A549 treated with CpdA at 1 μM for 4 hours (cell line): ENCODE measurements at places on chromosomes 12 and 14. TPM values are rescaled to one million over a fixed set of nuclear protein-coding genes. Genes with fewer than 3 reads are reported as not detected.

RNFT2 gene
- 2.2 to 3.7 TPM (median 2.6 TPM) in 5 replicates for total RNA-seq

TMEM179 gene
- total RNA-seq, result 0.15 to 0.63 TPM (median 0.38 TPM) in 5 replicates

SERPINA1 gene
- total RNA-seq, result 0.26 to 1.7 TPM (median 0.59 TPM) in 5 replicates

CMA1 gene
- total RNA-seq, result not detected in 5 replicates

MYO1H gene
- not detected in 5 replicates for total RNA-seq

TOMM20L gene
- not detected in 5 replicates for total RNA-seq

FAM186B gene
- total RNA-seq, result 0.08 to 0.15 TPM (median 0.11 TPM) in 5 replicates

C12orf42 gene
- total RNA-seq, result 0.05 TPM in 1 of 5 replicates, not detected in the others

AVPR1A gene
- total RNA-seq, result 0.02 TPM in 1 of 5 replicates, not detected in the others

SLC7A8 gene
- total RNA-seq, result 0.18 to 0.82 TPM (median 0.42 TPM) in 5 replicates

VWF gene
- 0.09 to 0.48 TPM (median 0.15 TPM) in 5 replicates for total RNA-seq

OVCH1 gene
- total RNA-seq, result not detected in 5 replicates

TESPA1 gene
- not detected in 5 replicates for total RNA-seq

SSPN gene
- 0.33 to 0.84 TPM (median 0.58 TPM) in 5 replicates for total RNA-seq

WSCD2 gene
- total RNA-seq, result not detected in 5 replicates

EPYC gene
- not detected in 5 replicates for total RNA-seq

TAS2R7 gene
- not detected in 5 replicates for total RNA-seq

PMCH gene
- 0.07 TPM in 1 of 5 replicates, not detected in the others for total RNA-seq

PDE3A gene
- 2.2 to 4.2 TPM (median 4.1 TPM) in 5 replicates for total RNA-seq

SERPINA9 gene
- total RNA-seq, result 0.03 TPM in 1 of 5 replicates, not detected in the others

TSPAN19 gene
- total RNA-seq, result 0.31 TPM in 1 of 5 replicates, not detected in the others

GPD1 gene
- total RNA-seq, result 0.10 to 0.32 TPM (median 0.20 TPM) in 4 of 5 replicates, not detected in the other

LIN7A gene
- total RNA-seq, result 0.33 to 0.55 TPM (median 0.43 TPM) in 5 replicates

LTBP2 gene
- total RNA-seq, result 9.6 to 16.4 TPM (median 10.6 TPM) in 5 replicates

LRRC43 gene
- total RNA-seq, result 0.14 to 0.24 TPM (median 0.17 TPM) in 3 of 5 replicates, not detected in the others

L3HYPDH gene
- total RNA-seq, result 42.3 to 50.9 TPM (median 48.9 TPM) in 5 replicates

KANSL2 gene
- total RNA-seq, result 31.5 to 41.2 TPM (median 36.0 TPM) in 5 replicates

MRPL42 gene
- 50.6 to 65.5 TPM (median 54.6 TPM) in 5 replicates for total RNA-seq

RPL36AL gene
- 412 to 498 TPM (median 444 TPM) in 5 replicates for total RNA-seq

CMTM5 gene
- not detected in 5 replicates for total RNA-seq

DEPDC4 gene
- total RNA-seq, result 1.3 to 2.2 TPM (median 1.5 TPM) in 5 replicates

JDP2 gene
- 15.7 to 25.3 TPM (median 22.0 TPM) in 5 replicates for total RNA-seq

MMAB gene
- total RNA-seq, result 24.0 to 31.4 TPM (median 27.6 TPM) in 5 replicates

IFNG-AS1 gene
- not detected in 5 replicates for total RNA-seq
